GM03348 (cell line): ENCODE measurements at places on chromosomes 5 and 9.

DNA sequence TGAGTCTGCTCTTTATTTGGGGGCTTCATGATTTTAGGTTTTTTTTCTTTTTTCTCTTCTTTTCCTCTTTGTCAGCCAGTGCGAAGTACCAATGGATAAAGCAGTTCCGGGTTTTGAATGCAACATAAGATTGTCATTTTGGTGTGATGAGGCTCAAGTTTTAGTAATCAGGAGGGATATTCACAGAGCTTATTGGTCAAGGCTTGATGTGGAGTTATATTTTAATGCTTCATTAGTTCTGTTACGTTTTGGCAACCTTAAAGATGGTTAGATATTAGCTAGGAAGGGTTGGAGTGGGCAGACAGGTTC is 1.4 kb downstream of the PIK3R1 start:
- peak; percentile 25 for DNase-seq

DNA sequence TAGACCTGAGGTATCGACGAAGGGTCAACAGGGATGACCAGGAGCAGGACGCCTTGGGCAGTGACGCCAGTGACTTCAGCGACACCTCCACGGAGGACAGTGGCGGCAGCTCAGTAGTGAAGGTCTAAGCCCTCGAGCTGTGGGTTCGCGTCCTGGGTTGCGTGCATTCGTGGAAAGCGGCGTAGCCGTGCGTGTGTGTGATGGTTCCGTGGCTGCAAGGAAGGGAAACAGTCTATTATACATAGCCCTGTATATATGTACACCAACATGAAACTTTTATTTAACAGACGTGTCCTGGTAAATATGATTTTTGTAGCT is 8.4 kb downstream of the PPP1R26 start:
- no peak for DNase-seq

DNA sequence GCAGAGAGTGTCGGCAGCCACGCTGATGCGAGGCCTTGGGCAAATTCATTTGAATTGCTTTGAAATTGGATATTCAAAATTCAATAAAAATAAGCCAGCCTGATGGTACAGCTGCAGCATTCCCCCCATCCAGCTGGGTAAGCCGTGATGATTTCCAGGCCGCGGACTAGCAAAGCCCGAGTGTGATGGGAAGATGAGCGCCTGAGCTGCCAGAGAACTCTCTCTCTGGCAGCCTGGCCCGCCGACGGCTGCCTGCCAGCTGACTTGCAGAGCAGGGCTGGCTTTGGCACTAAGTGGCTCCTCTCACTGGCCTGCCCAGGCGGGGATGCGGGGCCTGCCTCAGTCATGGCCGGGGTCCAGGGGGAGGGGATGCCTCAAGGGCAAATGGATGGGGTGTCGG is 268.3 kb upstream of the WWC1 start:
- peak; percentile 76 for DNase-seq

GRCh38 chr5:127425037-127425436 is 92.4 kb upstream of the PRRC1 start:
- DNase-seq = no peak
